ENCODE measurements at places on chromosomes 7 and 10. TPM values are rescaled to one million over a fixed set of nuclear protein-coding genes. Genes with fewer than 3 reads are reported as not detected.

TBX20 gene
- total RNA-seq: 1.1 TPM

CTAGE6 gene
- not detected for total RNA-seq

PAPOLB gene
- not detected for total RNA-seq

UBE2H gene
- total RNA-seq: 211 TPM

MARVELD1 gene
- total RNA-seq: 40.1 TPM

PNLIPRP3 gene
- not detected for total RNA-seq

BAIAP2L1 gene
- 89.4 TPM for total RNA-seq

TRPV5 gene
- total RNA-seq: not detected

PIP gene
- not detected for total RNA-seq

GIMAP2 gene
- total RNA-seq: 0.81 TPM

TRIM73 gene
- 16.7 TPM for total RNA-seq

ZKSCAN5 gene
- total RNA-seq: 13.2 TPM

C1QL3 gene
- not detected for total RNA-seq

ASB10 gene
- total RNA-seq: not detected

LIPJ gene
- total RNA-seq: not detected

ANKRD16 gene
- 12.2 TPM for total RNA-seq

TBXAS1 gene
- total RNA-seq: 2.2 TPM

SUN3 gene
- total RNA-seq: 0.24 TPM

SPDYE6 gene
- not detected for total RNA-seq

GSTO1 gene
- 71.0 TPM for total RNA-seq
